GM12878 (cell line): ENCODE measurements at places on chromosomes 3 and 15. TPM values are rescaled to one million over a fixed set of nuclear protein-coding genes. Genes with fewer than 3 reads are reported as not detected.

Gene GABRR3
- polyA plus RNA-seq: not detected in 2 replicates

DNA sequence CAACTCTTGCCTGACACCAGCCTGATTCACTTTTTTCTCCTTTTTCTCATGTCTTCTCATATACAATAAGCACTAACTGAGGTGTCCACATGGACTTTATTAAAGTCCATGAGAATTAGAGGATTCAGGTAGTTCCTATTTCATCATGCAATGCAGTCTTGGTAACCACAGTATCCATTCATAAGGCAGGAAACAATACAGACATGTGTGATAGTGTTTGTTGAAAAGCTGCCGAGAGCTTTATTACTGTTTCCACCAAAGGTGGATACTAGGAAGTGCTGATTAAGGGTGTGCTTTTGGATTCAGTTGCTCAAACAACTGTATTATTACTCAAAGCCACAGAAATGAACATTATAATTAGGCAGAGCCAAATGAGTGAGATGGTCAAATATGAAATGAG lies 5.3 kb downstream of the CASR start:
- no peak for DNase-seq

DNA sequence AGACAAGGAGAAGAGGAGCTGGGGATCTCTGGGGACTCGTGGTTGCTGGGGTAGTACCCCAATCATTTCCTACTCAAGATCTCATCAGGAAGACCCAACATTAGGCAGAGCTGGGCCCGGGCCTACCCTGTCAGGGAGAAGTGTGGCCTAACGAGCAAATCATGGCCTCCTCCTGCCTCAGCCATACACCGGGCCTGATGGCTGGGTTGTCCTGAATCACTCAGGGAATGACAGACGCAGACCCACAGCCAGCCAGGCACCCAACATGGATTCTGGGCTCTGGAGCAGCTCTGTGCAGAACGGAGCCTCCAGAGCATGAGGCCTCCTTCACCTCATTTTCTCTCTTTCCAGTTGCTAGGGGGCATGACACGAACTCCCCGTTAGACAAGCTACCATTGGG lies 19.7 kb downstream of the ITGA11 start:
- DNase-seq: no peak

- no peak for DNase-seq
These were observed 200.2 kb downstream of the KCNH8 start for GRCh38 chr3:19348500-19348899.
